NCI-H460 (cell line): ENCODE measurements at places on chromosomes 4 and X.

GRCh38 chr4:7166237-7166636, 26.1 kb upstream of the SORCS2 start:
- DNase-seq = no peak

DNA sequence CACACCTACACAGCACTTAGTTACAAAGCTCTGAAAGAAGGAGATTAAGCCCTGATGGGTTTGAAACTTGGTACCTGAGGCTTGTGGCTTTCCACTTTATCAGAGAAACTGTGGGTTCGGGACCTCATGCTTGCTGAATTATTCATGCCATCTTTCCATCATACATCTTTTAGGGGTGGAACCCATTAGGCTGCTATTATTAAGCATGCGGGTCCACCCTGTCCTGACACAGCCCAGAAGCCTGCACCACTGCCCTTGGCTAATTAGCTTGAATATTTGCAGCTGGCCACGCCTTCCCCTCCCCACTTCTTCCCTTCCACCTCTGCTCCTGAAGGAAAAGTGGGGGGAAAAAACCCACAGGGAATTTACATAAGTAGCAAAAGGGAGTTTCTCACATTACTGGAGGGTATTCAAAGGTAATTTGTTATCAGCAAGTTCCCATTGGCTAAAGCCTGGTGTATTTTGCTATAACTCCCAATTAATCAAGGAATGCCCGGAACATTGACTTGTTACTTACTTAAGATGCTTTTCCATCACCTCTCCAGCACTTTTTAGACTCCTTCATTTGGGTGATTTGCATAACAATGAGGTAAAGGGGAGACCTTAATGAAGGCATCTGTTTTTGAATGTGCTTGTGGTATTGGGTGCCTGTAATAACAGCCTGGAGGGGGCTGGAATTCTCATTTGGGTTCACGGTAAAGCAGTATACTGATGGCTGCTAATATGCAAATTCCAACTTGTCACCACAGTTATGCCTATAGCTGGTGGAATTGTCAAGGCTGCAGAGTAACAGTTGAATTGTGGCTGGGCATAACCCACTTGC, 231.7 kb upstream of the GATB start:
- DNase-seq = no peak

DNA sequence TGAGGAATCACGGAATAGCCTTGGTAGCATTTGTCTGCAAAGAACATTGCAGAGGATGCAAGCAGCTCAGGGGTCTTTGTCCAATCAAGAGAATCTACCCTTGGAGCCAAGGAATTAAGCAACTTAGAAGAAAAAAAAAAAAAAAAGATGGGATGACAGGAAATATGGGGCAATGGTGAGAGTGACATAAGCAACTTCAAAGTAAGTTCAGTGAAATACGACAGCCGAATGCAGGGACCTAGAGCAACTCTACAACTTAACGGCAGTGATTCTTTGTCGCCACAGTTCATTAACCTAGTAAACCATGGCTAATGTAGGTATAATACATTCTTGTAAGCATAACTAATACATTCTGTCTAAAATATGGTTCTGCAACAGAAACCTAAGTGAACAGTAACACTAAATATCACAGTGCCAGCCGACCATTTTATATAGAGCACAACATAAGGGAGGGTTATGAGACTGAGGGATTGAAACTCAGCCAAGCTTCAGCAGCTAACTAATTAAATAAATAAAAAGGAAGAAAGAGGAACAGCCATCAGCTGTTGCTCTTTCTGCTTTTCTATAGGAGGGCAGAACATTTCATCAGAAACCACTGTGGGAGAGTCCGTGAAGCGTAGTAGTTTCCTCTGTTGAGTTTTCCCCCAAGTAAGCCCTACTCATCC, 74.7 kb downstream of the PPARGC1A start:
- DNase-seq = no peak

- DNase-seq = no peak
Measured at GRCh38 chr4:154643493-154643892, 31.0 kb upstream of the FGG start.

- no peak for DNase-seq
Measured at GRCh38 chr4:56160636-56161035, 211.9 kb downstream of the CEP135 start.
